ENCODE measurements at places on chromosomes 2 and 18. TPM values are rescaled to one million over a fixed set of nuclear protein-coding genes. Genes with fewer than 3 reads are reported as not detected.

The VWC2L gene
- not detected for total RNA-seq

The LRRTM1 gene
- total RNA-seq, result not detected

The TGFA gene
- not detected for total RNA-seq

The GALR1 gene
- not detected for total RNA-seq

The SLC19A3 gene
- total RNA-seq, result not detected

The SOX11 gene
- total RNA-seq, result 4.7 TPM

The PGAP1 gene
- 6.7 TPM for total RNA-seq

The LIMS2 gene
- 1.1 TPM for total RNA-seq

The NEU4 gene
- total RNA-seq, result not detected

The ABCB11 gene
- not detected for total RNA-seq

The CNGA3 gene
- total RNA-seq, result not detected

The PRKRA gene
- total RNA-seq, result 53.6 TPM

The IKZF2 gene
- 19.4 TPM for total RNA-seq

Measured in IMR-90 (cell line).